ENCODE measurements at places on chromosomes 12 and 14.

- no peak for DNase-seq
These were observed 413 bp upstream of the TUBA1C start for GRCh38 chr12:49264466-49264872.

DNA sequence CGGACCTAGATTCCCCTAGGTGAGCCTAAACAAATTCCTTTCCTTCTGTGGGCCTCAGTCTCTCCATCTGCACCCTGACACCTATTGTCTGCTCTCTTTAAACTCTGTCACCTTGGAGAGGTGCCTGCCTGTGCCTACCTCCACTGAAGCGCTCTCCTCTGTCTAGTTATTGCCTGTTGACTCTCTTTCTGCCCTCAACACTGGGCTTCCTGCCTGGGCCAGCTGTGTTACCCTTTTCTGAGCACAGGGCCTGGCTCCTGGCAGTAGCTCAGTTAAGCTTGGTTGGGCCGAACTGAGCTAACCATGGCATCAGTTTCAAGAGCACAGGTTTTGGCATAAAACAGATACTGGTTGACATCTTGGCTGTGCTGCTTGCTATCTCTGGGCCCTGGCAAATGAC, 43.5 kb downstream of the PRMT8 start:
- DNase-seq = no peak

- no peak for DNase-seq
These were observed 212.8 kb downstream of the NELL2 start for GRCh38 chr12:44663291-44663690.

GRCh38 chr12:120229071-120229486, 28.2 kb upstream of the RPLP0 start:
- DNase-seq = no peak

GRCh38 chr12:31880340-31880739, 78.9 kb upstream of the RESF1 start:
- no peak for DNase-seq

- DNase-seq = no peak
These were observed at the start of gene GPR68 for GRCh38 chr14:91244501-91244901. Gene GPR68 (minus strand): TSS chr14:91244704. CDS start chr14:91235050, 9,654 bp downstream.

- DNase-seq = no peak
These were observed 56.7 kb downstream of the BEGAIN start for GRCh38 chr14:100530270-100531072.

DNA sequence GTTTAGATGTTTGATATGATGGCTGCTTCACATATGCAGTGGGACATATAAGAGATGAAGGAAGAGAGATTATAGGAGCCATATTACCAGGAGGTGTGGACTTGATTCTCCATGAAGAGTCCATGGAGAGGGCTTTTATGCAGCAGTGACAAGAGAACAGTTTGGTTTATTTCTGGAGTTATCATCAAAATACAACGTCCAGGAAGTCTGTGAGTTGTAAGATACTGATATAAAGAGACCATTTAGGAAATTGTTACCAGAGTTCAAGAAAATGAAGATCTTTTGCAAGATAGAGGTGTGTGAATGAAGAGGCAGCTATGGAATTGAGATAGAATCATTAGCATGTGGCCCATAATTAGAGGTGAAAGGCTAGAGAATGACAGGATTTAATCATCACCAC, 431.7 kb downstream of the NPAS3 start:
- DNase-seq = no peak

DNA sequence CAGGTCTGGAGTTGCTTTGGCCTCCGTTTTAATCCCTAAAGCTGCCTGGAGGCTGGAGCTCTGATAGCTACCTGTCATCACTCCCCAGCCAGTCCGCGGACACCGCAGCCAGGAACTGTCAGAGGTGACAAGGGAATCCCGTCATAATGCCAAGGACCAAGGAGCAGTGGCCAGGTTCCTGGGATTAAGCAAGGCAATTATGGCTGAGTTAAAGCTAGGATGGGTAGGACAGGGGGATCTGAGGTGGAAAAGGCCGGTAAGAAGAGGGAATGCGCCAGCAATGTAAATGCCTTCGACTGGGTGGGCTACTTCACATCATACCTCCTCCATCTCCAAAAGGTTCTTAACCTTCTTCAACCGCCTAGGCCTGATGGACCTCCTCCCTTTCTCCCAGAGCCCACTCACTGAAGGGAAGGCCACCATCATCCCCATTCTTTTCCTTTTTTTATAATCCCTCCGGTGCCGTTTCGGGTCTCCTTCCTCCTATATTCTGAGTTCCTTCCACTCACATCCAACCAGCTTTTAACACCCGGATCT, 1.9 kb downstream of the PPP1R3E start:
- peak; percentile 60 for DNase-seq

- no peak for DNase-seq
These were observed 33.4 kb downstream of the CHST11 start for GRCh38 chr12:104490186-104490585.

GRCh38 chr12:20211981-20212421, 156.3 kb upstream of the PDE3A start:
- no peak for DNase-seq

DNA sequence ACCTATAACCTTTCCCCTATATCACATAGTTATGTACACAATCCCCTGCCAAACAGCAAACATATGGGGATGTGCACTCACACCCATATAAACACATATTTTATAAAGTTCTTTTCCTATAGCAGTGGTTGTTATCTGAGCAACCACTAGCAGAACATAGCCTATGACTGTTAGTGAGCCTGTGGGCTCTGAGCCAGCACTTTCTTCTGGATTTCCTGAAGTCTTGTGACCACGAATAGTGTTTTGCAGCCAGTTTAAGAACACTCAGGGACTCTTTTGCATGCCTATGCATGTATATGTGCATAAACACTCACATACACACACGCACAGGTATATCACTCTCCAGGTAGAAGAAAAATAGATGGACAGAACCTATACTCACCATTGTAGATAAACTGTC, 17.1 kb downstream of the TESPA1 start:
- no peak for DNase-seq

Measured in anterior cingulate cortex (tissue), 58 donors.